ENCODE measurements at places on chromosomes 4 and X.

- DNase-seq: no peak
Measured at GRCh38 chr4:72942565-72942964, 127.0 kb downstream of the COX18 start.

DNA sequence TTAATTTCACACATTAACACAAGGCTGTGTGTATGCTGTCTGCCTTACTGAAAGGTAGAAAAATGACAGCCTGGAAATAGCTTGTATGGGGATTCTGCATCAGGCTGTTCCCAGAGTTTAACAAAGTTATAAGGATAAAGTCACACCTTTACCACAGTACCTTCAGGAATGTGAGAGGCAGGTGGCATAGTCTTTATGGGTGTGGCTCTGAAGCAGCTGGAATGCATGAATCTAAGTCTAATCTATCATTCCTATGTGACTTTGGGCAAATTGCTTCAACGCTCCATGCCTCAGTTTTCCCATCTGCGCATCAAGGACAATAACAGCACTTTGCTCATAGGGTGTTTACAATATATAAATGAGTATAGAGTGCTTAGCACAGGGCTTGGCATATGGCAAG is 84.2 kb upstream of the EGFL6 start:
- DNase-seq: no peak

DNA sequence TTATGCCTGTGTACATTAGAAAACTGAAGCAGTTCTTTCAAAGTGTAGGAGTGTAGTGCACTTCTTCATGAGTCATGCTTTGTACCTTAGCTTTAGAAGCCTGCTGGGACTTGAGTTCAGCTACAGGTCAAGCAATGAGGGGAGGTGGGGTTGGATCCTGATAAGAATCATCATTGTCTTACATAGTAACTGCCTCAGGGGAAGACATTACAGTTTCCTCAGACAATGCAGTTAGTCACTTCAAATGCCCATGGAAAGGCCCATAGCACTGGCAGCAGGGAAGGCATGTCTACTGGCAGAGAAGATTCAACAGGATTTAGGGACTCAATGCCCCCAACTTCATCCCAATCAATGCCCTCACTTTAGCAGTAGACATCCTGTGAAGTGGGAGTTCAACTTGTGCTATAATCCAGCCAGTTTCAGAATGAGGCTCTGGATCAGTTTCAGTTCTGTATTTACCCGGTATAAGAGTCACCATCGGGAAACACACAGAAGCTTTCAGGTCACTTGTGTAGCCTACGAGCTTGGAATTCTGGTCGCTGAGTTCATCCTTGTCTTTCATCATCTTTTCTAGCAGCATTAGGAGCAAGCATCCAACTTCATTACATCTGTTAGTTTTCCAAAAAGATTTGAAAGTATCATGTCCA is 1216.5 kb downstream of the RAPGEF2 start:
- no peak for DNase-seq

- no peak for DNase-seq
Measured at GRCh38 chrX:18949291-18949943, 34.5 kb downstream of the PHKA2 start.

- DNase-seq: no peak
Measured at GRCh38 chr4:23134331-23134730, 441.6 kb downstream of the GBA3 start.

- DNase-seq: peak; percentile 71
Measured at GRCh38 chr4:159175085-159175988, 72.5 kb downstream of the RAPGEF2 start.

DNA sequence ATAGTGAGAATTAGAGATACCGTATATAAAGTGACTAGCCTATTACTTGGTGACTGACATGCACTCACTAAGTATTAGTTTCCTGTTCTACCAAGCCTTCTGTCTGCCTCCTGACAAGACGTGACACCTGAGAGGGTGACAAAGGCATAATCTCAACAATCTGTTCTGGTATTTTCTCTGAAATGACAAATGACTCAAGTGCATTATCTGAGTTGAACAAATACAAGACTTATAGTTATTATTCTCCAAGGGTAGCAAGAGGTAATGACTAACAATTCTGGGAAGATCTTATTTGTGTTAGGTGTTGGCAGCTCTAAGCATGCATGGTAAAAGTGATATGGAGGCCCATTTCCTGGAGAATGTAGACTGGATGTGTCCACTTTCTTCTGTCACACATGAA is 60.6 kb downstream of the SYTL5 start:
- DNase-seq: no peak

- no peak for DNase-seq
Measured at GRCh38 chr4:7045961-7046921, 3.1 kb downstream of the TADA2B start.

DNA sequence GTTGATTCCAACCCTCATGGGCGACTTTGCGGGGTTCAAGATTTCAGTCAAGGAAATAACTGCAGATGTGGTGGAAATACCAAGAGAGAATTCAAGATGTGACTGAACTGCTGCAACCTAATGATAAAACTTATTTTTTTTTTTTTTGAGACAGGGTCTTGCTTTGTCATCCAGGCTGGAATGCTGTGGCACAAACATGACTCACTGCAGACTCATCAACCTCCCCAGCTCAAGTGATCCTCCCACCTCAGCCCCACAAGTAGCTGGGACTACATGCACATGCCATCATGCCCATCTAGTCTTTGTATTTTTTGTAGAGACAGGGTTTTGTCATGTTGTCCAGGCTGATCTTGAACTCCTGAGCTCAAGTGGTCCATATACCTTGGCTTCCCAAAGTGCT is 19.5 kb upstream of the WDFY3 start:
- no peak for DNase-seq

- DNase-seq: no peak
Measured at GRCh38 chr4:118790544-118790943, 45.4 kb downstream of the SEC24D start.

- no peak for DNase-seq
Measured at GRCh38 chr4:162154862-162155540, 8.8 kb downstream of the FSTL5 start.

DNA sequence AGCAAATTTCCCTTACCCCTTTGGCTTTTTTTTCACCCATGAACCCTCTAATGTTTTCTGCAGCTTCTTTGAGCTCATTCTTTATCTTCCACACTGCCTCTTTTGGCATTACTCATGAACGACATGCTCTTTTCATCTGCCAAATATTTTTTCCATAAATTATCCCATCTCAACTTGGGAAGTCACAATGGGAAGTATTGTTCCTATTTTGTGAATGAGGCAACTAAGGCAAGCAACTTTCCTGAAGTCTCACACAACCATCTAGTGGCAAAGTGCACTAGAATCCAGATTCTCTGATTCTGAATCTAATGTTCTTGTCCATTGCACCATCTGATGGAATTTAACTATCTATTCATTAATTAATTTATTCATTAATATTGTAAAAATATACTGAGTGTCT is 625 bp downstream of the RTL9 start:
- no peak for DNase-seq

DNA sequence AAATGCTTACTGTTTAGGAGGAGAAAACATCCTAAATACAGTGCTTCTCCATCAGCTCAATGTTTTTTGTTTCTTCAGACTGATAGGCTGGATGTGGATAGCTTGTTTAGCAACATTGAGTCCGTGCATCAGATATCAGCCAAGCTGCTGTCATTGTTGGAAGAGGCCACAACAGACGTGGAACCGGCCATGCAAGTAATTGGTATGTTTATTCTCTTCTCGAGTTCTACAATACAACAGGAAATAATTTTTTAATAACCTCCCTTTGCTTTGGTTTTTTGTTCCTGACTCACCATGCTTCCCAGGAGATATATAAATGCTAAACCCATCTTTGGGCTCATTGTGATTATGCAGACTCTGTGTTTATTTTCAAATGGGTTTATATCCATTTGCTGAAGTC is 60.9 kb downstream of the ARHGEF38 start:
- DNase-seq: no peak

GRCh38 chrX:48558271-48558670 is 16.0 kb upstream of the RBM3 start:
- DNase-seq: peak; percentile 39

- no peak for DNase-seq
Measured at GRCh38 chr4:3752022-3752421, 14.2 kb upstream of the ADRA2C start.

DNA sequence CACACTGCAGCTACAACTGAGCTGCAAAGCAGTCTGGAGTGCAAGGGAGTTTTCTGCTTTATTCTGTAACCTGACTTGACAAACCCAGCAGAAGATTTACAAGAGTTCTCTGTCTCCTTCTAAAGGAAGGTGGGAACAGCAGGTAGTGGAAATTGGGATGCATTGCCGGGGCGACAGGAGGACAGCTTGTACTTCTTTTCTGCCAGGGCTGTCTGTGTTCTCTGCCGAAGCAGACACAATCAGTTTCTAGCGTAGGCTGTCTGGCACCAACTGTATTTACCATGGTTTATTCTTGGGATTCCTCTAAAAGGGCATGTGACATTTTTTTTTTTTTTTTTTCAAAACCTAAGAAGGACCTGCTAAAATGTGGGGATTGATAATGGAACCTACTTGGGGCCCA is 190.8 kb upstream of the GK2 start:
- no peak for DNase-seq

DNA sequence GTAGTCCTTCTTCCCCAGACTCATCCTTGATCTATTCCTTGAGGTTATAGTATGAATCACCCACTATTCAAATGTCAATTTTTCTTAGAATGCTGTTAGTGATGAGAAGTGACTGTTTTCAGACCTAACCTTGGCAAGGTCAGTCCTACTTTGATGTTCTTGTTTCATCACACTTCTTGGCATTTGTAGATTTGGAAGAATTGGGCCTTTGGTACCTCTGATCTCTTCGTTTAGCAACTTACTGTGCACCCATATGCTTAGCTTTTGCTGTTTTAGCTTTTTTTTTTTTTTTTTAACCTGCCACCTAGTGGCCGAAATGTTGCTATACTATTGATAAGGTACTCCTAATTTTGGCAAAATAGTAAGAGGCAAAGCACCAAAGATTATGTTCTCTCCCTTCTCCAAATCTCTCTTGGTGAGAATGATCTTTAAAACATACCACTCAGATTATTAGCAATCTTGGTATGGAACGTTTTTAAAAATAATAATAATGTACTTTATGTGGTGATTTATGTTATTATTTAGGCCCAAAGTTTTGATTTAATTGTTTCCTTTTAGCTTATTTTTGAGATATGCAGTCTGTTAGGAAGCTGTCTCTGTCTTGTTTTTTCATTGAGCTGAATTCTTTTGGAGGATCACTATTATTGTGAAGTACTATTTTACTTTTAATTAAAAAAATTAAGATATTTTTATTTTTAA is 16.6 kb downstream of the DCK start:
- no peak for DNase-seq

DNA sequence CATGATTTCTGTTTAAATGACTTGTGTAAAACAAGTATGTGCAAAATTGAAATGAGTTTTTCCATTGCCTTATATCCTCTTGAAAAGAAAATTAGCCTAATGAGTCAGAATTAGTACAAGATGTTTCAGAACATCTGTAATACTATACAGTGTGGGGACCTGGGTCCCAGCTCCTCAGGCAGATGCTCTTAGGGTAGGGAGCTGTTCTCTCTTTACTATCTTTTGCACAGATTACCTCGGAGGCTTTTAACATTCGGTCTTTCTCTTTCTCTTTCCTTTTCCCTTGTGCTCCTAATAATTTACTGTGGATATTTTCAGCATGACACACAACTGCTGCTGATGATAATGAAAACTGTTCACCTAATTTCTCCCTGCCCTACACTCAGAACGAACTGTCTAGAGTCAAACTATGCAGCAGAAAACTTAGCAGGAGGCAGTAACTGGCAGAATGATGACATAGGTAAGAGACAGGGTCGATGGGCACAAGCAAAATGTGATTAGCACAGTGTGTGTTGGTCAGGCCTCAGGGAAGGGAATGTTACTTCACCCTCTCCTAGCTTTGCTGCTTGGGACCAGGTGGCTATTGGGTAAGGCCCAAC is 455.3 kb downstream of the PDHA2 start:
- no peak for DNase-seq

- DNase-seq: no peak
Measured at GRCh38 chrX:112083624-112084326, 1.2 kb upstream of the TRPC5 start.

DNA sequence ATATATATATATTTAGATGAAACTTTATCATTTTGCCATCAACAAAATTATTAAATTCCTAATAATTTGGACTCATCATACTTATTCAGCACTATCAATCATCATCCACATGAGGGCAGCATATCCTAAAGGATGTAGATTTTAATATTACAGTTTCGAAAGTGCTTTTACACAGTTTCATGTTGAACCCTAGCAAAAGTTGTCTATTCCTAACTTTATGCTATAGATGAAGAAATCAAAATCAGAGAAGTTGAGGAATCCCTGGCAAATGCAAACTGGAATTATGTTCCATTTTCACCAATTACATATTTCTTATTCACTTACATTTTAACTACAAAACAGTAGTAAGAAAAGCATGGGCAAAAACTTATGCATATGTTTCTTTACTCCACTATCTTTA is 36.6 kb upstream of the UGT2A1 start:
- no peak for DNase-seq

- DNase-seq: no peak
Measured at GRCh38 chrX:74788545-74789086, 136.6 kb downstream of the NEXMIF start.

- peak; percentile 23 for DNase-seq
Measured at GRCh38 chr4:118154649-118155048, 120.4 kb downstream of the NDST3 start.

Measured in BJ (cell line).